ENCODE measurements at places on chromosomes 11 and 22.

- DNase-seq, result no peak
These were observed 48.5 kb downstream of the MICAL2 start for GRCh38 chr11:12158909-12159308.

- peak; percentile 52 for DNase-seq
These were observed 5.3 kb downstream of the NEAT1 start for GRCh38 chr11:65427691-65428577.

DNA sequence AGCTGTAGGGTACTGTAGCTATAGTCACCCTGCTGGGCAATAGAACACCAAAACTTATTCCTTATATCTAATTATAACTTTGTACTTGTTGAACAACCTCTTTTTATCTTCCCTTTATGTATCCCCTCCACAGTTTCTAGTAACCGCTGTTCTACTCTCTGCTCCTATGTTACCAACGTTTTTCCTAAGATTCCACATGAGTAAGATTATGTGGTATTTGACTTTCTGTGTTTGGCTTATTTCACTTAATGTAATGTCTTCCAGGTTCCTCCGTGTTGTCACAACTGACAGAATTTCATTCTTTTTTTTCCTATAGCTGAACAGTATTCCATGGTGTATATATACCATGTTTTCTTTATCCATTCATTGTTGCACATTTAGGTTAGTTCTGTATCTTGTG, 258.4 kb downstream of the DYNC2H1 start:
- no peak for DNase-seq

DNA sequence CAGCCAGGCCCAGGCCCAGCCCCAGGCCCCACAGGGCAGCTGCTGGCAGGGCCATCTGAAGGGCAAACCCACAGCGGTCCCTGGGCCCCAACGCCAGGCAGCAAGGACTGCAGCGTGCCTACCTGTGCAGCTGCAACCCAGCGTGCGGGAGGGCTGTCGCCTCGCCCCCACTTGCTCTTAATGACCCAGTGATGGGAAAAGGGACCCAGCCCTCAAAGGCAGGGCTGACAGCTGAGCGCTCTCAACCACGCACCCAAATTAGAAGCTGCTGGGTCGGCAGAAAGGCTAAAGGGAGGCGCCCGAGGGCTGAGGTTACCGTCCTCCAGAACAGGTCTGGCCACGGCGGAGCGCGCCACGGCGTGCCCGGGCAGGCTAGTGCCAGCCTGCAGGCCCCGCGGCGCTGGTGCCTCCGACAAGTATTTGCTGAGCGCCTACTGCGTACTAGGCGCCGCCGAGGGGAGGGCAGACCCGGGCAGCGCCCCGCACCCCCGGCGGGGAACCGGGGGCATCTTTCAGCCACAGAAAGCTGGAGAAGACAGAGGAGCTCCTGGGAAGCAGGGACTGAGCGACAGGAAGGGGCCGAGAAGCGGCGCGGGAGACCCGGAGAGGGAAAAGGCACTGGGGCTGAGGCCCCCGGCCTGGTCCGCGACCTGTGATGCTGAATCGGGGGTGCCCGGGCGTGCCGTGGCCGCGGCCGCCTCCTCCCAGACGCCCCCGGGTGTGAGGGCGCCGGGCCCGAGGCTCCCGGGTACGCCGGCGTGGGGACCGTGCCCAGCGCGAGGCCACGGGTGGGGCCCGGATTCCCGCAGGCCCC, 773 bp downstream of the HRAS start:
- DNase-seq, result peak; percentile 37

DNA sequence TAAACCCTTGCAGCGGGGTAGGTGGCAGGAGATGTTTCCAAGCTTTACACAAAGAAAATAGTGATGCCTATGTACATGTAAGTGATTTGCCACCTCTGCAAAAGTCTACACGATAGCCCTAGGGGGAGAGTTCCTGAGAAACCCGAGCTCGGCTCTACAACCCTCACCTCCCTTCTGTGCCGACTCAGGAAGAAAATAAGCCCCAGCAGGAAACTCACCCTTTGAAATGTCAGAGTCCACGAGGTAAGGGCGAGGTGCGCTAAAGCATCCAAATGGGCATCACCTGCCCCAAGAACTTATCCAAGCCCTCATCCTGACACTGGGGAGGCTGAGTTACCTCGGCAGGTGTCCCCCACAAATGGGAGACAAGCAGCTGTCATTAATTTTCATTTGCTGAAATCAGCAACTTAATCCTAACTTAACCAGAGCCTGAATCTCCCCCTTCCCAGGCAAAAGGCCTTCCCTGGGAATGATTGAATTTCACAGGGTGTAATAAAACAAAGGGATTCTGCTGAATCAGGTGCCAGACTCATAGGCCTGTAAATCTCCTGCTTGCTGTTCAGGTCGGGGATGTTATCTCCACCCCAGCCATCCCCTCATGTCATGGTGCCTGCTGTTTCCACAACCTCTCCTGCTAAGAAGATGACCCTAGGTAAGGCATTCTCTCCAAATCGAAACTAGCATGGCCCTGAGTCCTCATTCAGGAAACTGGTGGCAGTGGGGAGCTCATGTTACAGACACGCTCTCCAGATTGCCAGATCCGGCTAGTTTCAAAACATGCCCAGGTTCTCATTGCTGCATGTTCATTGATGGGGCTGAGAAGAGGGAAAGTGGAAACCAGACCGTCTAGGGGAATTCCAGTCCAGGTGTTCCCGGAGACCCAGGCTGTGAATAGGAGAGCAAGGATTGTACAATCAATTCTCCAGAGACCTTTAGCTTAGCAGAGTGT, 105.3 kb upstream of the KIRREL3 start:
- DNase-seq, result no peak

DNA sequence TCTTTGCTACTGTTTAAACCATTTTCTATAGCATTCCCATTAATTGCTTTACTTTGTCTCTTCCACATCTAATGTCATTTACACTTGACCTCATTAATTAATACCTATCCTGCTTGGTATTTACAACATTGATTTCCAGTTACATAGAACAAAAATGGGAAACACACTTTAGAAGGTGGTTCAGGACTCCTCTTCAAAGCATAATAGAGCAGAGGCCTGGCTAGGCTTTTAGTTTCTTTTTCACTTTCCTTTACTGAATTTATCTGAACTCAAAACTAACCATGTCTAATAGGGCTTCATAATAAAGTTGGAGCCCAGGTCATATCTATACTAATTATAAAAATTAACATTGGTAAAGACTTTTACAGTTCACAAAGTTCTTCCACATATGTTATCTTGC, 648.0 kb upstream of the KIRREL3 start:
- DNase-seq, result no peak

- peak; percentile 52 for DNase-seq
These were observed 43.2 kb upstream of the DLAT start for GRCh38 chr11:111982019-111982464.

DNA sequence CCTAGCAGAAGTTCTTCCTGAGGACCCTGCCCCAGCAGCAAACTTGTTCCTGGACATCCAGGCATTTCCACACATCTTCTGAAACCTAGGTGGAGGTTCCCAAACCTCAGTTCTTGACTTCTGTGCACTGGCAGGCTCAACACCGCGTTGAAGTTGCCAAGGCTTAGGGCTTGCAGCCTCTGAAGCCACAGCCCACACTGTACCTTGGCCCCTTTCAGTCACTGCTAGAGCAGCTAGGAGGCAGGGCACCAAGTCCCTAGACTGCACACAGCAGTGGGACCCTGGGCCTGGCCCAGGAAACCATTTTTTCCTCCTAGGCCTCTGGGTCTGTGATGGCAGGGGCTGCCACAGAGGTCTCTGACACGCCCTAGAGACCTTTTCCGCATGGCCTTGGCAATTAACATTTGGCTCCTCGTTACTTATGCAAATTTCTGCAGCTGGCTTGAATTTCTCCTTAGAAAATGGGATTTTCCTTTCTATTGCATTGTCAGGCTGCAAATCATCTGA, 159.0 kb downstream of the SBF2 start:
- DNase-seq, result no peak

DNA sequence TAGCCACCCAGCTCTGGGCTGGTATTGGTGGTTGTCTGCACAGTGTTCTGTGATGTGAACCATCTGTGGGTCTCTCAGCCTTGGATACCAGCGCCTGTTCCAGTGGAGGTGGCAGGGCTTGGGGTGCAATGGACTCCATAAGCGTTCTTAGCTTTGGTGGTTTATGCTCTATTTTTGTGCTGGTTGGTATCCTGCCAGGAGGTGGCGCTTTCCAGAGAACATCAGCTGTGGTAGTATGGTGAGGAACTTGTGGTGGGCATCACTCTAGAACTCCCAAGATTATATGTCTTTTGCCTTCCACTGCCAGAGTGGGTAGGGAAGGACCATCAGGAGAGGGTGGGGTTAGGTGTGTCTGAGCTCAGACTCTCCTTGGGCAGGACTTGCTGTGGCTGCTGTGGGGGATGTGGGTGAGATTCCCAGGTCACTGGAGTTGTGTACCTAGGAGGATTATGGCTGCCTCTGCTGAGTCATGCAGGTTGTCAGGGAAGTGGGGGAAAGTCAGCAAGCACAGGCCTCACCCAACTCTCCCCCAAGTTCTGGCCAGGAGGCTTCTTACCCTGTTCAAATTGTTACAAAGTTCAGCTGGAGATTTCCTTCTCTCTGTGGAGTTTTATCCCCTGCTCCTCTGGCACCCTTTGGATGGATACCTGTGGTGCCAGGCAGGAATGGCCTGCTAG, 47.2 kb downstream of the MRGPRX2 start:
- no peak for DNase-seq

GRCh38 chr11:7907121-7907520, 23.9 kb downstream of the OR10A6 start:
- no peak for DNase-seq

DNA sequence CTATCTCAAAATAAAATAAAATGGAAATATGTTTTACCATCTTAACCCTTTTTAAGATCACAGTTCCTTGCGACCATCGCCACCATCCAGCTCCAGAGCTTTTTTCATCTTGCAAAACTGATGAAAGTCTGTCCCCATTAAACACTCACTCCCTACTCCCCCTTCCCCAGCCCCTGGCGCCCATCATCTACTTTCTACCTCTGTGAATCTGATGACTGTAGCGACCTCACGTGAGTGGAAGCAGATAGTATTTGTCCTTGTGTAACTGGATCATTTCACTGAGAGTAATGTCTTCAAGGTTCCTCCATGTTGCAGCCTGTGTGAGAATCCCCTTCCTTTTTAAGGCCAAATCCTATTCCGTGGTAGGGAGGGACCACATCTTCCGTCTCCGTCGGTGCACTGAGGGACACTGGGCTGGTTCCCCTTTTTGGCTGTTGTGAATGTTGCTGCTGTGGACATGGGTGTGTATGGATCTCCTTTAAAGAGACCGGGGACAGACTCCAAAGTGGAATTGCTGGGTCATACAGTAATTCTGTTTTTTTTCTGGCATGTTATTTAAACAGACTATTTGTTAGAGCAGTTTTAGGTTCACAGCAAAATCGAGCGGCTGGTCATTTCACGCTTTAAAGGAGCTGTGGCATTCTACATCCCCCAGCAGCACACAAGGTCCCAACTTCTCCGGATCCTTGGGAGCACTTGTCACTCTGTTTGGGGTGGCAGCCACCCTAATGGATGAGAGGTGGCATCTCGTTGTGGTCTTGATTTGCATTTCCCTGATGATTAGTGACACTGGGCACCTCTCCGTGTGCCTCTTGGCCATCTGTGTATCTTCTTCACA, 120.0 kb downstream of the KCNQ1 start:
- peak; percentile 20 for DNase-seq

GRCh38 chr11:2142300-2142759, 3.1 kb upstream of the IGF2 start:
- DNase-seq, result no peak

DNA sequence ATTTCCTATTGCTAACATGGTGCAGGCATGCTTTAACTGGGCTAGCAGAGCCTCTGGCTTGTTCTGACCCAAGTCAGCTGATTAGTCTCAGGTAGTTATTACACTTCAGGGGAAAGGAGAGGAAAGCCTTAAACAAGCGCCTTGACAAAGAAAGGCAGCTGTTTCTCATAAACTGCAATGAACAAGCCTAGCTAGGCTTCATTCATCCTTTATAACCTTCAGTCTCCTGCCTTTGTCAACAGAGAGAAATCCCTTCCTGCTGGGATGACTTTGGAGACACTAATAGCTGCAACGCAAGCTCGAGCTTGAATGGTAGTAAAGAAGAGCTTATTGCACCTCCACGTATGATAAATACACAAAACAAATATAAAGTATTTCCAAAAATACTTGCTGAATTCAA, 68.4 kb downstream of the CCDC34 start:
- no peak for DNase-seq

GRCh38 chr11:9150501-9150900, 59.1 kb upstream of the SCUBE2 start:
- no peak for DNase-seq

- no peak for DNase-seq
These were observed 224.6 kb downstream of the MN1 start for GRCh38 chr22:27576815-27577573.

DNA sequence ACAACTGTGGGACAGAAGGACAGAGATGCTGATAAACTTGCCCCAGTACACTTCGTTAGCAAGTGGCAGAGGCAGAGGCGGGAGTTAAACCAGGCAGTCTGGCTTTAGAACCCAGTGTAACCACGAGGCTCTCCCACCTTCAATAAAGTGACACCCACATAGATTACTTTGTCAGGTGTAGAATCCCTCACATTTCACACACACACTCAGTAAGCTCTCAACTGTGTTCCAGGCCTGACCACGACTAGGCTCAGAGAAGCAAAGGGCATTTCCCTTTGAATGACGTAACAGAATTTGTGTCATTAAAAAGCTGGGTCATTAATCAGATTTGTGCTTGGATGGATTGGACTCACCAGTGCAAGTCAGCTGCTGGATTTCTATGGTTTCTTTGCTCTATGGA, 118.3 kb upstream of the RCN1 start:
- no peak for DNase-seq

DNA sequence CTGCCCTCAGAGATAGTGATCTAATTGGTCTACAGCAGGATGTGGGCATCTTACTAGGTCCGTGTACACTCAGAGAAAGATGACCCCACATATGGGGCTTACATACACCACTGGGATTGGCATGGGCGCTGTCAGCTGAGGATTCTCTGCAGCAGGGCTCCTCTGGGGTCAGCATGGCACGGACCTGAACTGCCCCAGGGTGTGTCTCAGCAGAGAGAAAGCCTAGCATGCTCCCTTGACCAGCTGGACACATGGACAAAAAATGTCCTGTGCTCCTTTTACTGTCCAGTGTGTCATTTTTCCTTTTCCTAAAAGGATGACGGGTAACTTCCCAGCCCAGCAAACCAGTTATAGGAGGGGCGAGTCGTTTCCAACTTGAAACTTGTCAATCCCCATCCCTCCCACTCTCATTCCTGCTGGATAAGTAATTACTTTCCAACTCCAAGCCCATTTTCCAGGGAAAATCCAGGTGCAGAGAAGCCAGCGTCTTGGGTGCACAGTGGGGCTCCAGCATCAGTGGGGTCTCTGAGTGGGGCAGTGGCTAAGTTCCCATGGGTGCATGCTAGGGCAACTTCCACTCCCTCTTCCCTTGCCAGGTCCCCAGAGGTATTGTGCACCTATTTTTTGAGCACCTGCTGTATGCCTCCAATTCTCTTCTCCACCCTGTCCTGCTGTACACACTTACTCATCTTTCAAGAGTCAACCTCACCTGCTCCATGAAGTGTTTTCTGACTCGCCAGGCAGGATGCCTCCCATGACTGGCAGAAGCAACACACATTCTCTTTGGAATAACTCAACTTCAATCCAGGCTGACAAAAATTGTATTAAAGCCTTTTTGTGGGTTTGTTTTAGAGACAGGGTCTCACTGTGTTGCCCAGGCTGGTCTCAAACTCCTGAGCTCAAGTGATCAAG, 5.0 kb downstream of the VSTM5 start:
- DNase-seq, result no peak
